ENCODE measurements at places on chromosomes 12 and 14. TPM values are rescaled to one million over a fixed set of nuclear protein-coding genes. Genes with fewer than 3 reads are reported as not detected.

DNA sequence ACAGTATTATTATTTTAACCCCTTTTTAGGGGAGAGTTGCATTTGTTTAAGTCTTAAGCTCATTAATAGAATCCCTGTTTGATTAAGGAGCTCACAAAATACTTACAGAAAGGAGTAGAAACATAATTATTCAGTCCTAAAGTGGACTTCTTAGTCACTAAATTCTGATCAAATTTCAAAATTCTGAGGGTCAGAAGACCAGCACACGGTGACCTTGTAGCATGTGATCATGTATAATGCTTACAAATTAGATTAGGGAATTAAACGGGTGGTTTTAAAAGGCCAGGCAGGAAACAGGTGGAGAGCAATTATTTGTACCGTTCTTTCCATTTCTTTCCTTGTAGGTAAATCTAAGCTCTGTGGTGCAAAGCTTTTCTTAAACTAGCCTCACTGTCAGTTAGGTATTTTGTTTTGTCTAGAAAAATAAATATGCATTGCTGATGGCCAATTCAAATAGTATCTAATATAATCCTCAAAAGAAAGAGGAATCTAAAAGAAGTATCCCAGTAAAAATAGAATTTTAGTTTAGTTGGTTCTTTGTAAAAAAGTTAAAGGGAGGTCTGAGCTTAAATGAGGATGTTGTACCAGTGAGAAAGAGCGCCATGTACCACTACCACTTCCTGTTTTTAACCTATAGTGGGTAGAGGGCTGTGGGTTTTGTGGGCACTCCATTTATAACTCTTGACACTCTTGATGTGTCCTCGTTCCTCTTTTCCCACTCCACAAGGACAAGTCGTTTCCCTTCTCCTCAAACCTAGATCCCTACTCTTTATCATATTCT is 51.1 kb downstream of the SLC38A1 start:
- no peak overlapping the region for H3K4me3 ChIP-seq
- H3K36me3 ChIP-seq, result peaks cover 3% of the 10 kb centered on the region
- H3K27ac ChIP-seq, result no peak overlapping the region
- no peak for DNase-seq

GRCh38 chr12:82838827-82839226 is 152.1 kb downstream of the TMTC2 start:
- H3K27me3 ChIP-seq, result no peaks in the 10 kb centered on the region
- no peak overlapping the region for H3K4me3 ChIP-seq
- DNase-seq, result no peak
- no peaks in the 10 kb centered on the region for H3K36me3 ChIP-seq

GRCh38 chr14:93049867-93050331 is 65.8 kb downstream of the ITPK1 start:
- no peak overlapping the region for H3K4me3 ChIP-seq
- DNase-seq, result peak; percentile 82
- peaks cover 29% of the 10 kb centered on the region for H3K4me1 ChIP-seq
- no peak overlapping the region for H3K27ac ChIP-seq
- no peaks in the 10 kb centered on the region for H3K27me3 ChIP-seq

DNA sequence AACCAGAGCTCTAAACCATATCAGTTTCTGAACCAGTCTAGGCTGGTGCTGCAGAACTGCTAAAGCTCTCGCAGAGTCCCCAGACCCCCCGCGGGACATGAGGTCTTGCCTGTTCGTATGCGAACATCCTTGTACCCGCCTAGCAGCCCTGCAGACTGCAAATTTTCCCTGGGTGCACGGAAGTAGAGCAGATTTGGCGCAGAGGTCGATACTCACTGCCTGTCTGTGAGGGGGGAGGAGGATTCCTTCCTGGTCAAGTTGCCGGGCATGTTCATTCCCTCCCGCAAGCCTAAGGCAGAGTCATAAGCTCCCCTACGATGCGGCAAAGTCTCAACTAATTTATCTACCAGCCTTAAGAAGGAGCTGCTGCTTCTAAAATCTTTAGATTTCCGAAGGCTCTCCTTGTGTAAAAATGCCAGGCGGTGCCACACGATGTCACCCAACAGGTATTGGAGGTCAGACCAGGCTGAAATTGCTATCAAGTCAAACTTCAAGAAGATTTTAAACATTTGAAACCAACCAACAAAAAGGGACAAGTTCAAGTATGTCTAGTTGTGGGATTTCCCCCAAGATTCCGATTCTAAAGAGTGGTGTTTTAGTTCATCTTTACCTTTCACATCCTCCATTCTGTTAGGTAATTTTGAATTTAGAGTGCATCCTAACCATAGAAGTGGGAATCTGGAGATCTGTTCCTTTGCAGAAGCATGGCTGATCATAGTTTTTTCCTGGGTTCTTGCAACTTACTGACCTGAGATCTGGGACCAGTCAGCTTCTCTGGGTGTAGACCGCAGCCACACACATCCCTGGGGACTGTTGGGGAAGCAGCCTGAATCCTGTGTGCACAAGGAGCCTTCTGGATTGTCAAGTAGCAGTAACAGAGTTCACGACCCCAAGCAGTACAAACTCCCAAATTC is 1.6 kb upstream of the PAX9 start:
- H3K4me1 ChIP-seq, result peaks cover 17% of the 10 kb centered on the region
- no peak overlapping the region for H3K27ac ChIP-seq
- DNase-seq, result no peak
- H3K27me3 ChIP-seq, result peaks cover 98% of the 10 kb centered on the region

The KRT75 gene
- not detected for total RNA-seq

The TRHDE gene
- not detected for total RNA-seq

The FAM181A gene
- not detected for total RNA-seq
